Testis (tissue), 5 donors: ENCODE measurements at places on chromosomes 2 and 18. TPM values are rescaled to one million over a fixed set of nuclear protein-coding genes. Genes with fewer than 3 reads are reported as not detected.

DNA sequence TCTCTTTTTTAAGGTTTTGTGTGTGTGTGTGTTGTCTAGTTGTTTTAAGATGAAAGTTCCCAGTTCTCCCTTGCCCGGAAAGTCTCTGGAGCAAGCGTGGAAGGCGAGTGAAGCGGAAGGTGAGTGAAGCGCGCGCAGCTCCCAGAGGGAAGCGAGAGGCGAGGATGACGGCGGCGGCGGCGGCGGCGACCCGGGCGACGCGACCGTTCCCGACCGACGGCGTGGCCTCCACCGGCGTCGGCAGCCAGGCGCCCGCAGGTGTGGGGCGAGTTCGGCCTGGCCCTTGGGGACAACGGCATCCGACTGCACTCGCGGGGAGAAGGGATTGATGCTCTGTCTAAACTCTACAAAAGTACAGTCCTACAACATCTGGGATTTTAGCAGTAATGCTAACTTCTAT lies 321.9 kb downstream of the CELF4 start:
- no peak overlapping the region for H3K4me3 ChIP-seq
- DNase-seq: no peak
- no peak overlapping the region for H3K27ac ChIP-seq

GRCh38 chr2:178517496-178517895 lies 37.2 kb downstream of the PLEKHA3 start:
- no peaks in the 10 kb centered on the region for H3K4me1 ChIP-seq
- H3K27ac ChIP-seq: no peak overlapping the region
- H3K27me3 ChIP-seq: no peaks in the 10 kb centered on the region
- no peaks in the 10 kb centered on the region for H3K36me3 ChIP-seq
- no peak overlapping the region for H3K4me3 ChIP-seq

GRCh38 chr2:120385355-120386127 lies 39.6 kb downstream of the INHBB start:
- peaks cover 7% of the 10 kb centered on the region for H3K4me1 ChIP-seq
- no peak for DNase-seq
- no peaks in the 10 kb centered on the region for H3K36me3 ChIP-seq
- H3K4me3 ChIP-seq: no peak overlapping the region
- no peaks in the 10 kb centered on the region for H3K27me3 ChIP-seq

DNA sequence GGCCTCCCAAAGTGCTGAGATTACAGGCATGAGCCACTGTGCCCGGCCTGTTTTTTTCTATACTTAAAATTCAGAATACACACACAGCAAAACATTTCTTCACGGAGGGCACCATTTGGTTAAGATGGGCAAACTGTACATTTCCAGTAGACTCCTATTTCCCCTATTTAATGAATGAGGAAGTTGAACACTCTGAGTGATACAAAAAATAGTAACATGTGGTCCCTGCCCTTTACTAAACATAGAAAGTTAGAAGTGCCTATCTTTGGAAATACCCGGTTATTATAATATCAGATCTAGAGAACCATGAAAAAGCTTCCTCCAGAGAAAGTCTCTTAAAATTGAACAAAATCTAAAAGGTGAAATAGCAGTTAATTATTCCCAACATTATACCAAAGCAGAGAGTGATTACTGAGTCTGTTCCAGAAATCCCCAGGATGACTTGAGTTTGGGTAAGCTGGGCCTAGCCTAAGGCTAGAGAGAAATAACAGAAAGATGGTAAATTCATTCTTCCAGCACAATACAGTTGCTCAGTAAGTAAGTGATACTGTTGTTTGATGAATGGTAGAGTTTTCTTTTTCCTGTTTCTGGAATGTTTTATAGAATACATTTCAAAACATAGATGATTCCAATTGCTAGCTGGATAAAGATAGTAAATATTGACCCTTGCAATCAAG lies 23.3 kb upstream of the RMC1 start:
- H3K27ac ChIP-seq: no peak overlapping the region
- no peaks in the 10 kb centered on the region for H3K36me3 ChIP-seq
- no peaks in the 10 kb centered on the region for H3K27me3 ChIP-seq
- H3K4me1 ChIP-seq: no peaks in the 10 kb centered on the region
- DNase-seq: no peak

DNA sequence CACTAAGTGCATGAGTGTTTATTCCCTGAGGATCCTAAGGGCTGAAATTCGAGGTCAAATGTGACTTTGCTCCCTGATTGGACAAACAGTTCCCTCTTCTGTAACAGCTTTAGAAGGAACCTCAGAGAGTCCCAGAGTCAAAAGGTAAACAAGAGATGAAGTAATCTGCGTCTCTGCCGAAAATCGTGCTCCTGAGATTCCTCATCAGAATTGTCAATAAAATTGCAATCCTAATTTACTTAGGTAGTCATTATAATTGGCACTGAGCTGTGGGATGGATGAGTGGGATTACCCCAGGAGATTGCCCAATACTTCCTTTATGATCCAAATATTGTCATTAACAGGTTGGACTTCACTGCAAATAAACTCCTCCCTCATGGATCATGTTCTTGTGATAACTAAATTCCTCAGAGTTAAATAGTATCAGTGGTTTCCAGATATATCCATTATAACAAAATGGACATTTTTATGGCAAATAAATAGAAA lies 907 bp upstream of the SUCLG1 start:
- peaks cover 12% of the 10 kb centered on the region for H3K4me1 ChIP-seq
- no peaks in the 10 kb centered on the region for H3K36me3 ChIP-seq
- DNase-seq: no peak
- peak overlapping the region; percentile 100 for H3K4me3 ChIP-seq

- DNase-seq: no peak
- H3K4me1 ChIP-seq: no peaks in the 10 kb centered on the region
- no peaks in the 10 kb centered on the region for H3K27me3 ChIP-seq
- H3K36me3 ChIP-seq: no peaks in the 10 kb centered on the region
Measured at GRCh38 chr2:18911416-18911815, 322.0 kb upstream of the NT5C1B start.

GRCh38 chr2:63740943-63741342 lies 100.8 kb upstream of the UGP2 start:
- no peaks in the 10 kb centered on the region for H3K36me3 ChIP-seq
- no peak overlapping the region for H3K27ac ChIP-seq
- no peak overlapping the region for H3K4me3 ChIP-seq
- no peaks in the 10 kb centered on the region for H3K27me3 ChIP-seq
- DNase-seq: no peak

DNA sequence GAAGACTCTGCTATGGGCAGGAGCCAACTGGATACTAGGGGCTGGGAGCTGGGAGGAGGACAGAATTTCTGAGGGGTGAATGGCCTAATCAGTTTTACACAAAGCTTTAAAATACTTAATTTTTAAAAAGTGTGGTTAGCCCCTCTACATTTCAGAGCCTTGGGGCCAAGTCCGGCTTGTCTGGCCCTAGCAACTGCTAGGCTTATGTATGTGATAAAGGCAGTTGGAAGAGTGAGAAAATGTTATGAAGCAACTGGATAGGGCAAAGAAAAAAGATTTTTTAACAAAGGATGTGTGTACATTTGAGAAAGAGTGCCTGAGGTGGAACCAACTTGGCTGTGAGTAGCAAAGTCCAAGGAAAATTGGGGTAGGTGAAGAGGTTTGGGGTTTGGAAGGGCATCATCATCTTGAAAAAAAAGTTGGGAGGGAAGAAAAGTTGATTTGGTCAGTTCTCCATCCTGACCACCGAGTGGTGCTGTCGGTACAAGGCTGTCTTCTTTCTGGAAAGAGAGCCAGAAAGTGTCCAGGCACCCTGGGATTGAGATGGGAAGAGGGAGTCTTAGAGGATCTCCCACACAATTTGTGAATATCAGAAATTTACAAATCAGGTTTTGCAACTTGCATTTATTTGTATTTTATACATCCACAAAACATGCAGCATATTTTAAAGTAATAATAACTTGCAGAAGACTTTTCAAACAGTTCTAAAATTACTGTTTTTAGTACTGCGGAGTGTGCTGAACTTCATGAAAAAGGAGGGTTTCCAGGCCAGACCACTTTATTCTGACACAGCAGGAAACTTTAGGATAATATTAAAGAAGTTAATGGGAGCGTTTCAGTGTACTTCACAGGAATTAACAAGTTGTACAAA lies 10.5 kb upstream of the CDK15 start:
- DNase-seq: peak; percentile 52
- H3K4me3 ChIP-seq: no peak overlapping the region
- H3K4me1 ChIP-seq: no peaks in the 10 kb centered on the region
- H3K27ac ChIP-seq: no peak overlapping the region
- H3K27me3 ChIP-seq: no peaks in the 10 kb centered on the region

- H3K27ac ChIP-seq: no peak overlapping the region
- no peak overlapping the region for H3K4me3 ChIP-seq
- no peaks in the 10 kb centered on the region for H3K27me3 ChIP-seq
- no peaks in the 10 kb centered on the region for H3K4me1 ChIP-seq
Measured at GRCh38 chr18:69956057-69956456, 8.4 kb upstream of the CD226 start.

The PLEK gene
- total RNA-seq: 2.4 TPM

The NXPH2 gene
- total RNA-seq: not detected

The DUSP2 gene
- total RNA-seq: 6.3 TPM

The ARHGAP28 gene
- total RNA-seq: 45.5 TPM

The TYMS gene
- 24.4 TPM for total RNA-seq

The RESP18 gene
- not detected for total RNA-seq

The ABCG8 gene
- total RNA-seq: 0.24 TPM

The ITPRIPL1 gene
- total RNA-seq: 14.0 TPM

The SLC14A1 gene
- total RNA-seq: 0.50 TPM
